ENCODE measurements at places on chromosomes 11 and 22.

DNA sequence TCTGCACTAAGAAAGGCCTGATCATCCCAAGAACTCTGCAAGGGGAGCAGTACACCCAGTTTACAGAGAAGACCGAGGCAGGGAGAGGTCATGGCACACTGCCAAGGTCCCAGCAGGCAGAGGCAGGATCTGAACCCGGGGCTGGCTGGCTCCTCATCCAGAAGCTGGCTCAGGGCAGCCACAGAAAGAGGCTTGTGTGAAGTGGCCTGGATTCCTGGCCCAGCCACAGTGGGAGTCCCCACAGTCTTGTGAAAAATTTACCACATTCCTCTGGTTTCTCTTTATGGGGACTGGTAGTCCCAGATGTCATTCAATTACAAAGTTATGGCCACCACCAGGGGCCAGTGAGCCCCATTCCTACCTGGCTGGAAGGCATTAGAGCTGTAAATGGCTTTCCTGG, 440.5 kb downstream of the MIAT start:
- DNase-seq, result no peak

- DNase-seq, result no peak
Measured at GRCh38 chr22:45678961-45679912, 7.6 kb downstream of the ATXN10 start.

DNA sequence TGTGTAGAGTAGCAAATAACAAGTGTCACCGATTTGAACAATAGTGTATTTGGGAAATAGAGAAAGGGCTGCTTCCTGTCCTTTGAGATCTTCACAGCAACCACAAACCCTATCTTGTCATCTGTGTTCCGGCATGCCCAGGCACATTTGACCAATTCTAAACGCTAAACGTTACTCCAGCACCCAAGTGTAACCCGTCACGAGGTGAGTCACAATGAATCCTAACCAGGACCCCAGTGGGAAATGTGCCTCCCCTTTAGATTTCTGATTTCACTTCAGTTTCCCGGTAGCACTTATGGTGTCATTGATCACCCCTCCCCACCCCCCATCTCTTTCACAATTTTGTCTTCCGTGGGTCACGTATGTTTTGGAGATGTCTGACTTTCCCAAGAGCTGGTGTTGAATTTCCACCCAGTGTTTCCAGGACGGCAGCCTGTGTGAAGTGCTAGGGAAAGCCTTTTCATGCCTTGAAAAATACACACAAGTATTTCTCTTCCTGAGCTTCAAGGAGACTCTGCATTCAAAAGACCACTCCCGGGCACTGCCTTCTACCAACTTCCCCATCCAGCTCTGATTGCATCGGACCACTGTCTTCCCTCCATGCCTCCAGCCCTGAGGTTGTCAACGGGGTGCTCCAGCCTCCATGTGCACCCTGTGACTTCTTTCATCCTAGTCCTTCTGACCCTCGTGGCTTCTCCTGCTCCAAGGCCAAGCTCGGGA, 10.5 kb upstream of the C11orf24 start:
- DNase-seq, result no peak

DNA sequence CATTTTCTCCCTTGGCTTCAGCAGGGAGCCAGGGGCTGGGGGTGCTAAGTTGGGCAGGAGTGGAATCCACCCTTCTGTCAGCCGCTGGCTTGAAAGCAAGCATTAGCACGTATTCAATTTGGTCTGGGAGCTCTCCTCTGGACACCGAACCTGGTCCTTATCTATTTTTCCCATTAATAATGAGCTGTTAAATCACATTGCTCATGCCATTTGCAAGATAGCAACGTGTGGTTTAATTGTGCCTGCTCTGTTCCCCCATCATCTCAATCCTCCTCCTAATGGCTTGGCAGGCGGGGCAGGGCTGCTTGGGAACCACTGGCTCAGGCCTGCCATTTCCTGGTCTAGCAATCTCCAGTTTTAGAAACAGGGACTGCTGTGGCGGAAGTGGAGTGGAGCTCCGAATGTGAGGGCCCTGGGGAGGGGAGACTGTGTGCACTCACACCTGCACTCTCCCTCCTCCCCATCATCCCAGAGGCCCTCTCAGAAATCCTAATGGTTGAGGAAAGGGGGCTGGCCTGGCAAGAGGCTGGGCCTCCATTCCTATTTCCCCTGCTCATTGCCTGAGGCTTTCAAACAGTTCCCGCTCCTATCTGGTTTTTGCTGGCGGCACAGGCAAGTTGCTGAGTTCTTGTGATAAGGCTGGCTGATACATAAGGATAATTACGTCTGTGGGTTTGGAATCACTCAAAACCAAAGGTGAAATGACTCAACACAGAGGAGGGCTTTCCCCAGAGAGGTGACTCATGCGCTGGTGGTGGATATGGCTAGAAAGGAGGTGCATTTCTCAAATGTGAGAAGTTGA, 201.2 kb upstream of the E2F8 start:
- DNase-seq, result no peak

GRCh38 chr22:35915477-35916013, 113.1 kb downstream of the RBFOX2 start:
- no peak for DNase-seq

DNA sequence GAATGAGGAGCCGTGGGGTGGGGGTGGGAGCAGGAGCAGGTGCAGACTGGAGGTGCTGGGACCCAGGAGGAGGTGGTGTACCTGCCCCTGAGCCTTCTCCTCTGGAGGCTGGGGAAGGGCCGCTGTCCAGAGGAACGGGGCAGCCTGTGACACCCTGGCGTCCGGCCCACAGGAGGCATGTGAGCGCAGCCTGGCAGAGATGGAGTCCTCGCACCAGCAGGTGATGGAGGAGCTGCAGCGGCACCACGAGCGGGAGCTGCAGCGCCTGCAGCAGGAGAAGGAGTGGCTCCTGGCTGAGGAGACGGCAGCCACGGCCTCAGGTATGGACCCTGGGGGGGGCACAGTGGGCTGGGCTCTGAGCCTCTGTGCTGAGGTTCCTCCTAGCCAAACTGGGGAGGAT, 42.2 kb upstream of the GCAT start:
- no peak for DNase-seq

GRCh38 chr22:26484360-26484706, 656 bp downstream of the SRRD start:
- DNase-seq, result no peak

- DNase-seq, result no peak
Measured at GRCh38 chr11:71931245-71931602, 2.4 kb downstream of the RNF121 start.

- no peak for DNase-seq
Measured at GRCh38 chr11:121711939-121712338, 259.2 kb upstream of the SORL1-AS1 start.

- no peak for DNase-seq
Measured at GRCh38 chr11:56188602-56189001, 12.2 kb downstream of the OR5J2 start.

- DNase-seq, result no peak
Measured at GRCh38 chr11:66901964-66902390, 45.1 kb downstream of the LRFN4 start.

GRCh38 chr22:50297510-50298265, 9.8 kb downstream of the PLXNB2 start:
- DNase-seq, result no peak

DNA sequence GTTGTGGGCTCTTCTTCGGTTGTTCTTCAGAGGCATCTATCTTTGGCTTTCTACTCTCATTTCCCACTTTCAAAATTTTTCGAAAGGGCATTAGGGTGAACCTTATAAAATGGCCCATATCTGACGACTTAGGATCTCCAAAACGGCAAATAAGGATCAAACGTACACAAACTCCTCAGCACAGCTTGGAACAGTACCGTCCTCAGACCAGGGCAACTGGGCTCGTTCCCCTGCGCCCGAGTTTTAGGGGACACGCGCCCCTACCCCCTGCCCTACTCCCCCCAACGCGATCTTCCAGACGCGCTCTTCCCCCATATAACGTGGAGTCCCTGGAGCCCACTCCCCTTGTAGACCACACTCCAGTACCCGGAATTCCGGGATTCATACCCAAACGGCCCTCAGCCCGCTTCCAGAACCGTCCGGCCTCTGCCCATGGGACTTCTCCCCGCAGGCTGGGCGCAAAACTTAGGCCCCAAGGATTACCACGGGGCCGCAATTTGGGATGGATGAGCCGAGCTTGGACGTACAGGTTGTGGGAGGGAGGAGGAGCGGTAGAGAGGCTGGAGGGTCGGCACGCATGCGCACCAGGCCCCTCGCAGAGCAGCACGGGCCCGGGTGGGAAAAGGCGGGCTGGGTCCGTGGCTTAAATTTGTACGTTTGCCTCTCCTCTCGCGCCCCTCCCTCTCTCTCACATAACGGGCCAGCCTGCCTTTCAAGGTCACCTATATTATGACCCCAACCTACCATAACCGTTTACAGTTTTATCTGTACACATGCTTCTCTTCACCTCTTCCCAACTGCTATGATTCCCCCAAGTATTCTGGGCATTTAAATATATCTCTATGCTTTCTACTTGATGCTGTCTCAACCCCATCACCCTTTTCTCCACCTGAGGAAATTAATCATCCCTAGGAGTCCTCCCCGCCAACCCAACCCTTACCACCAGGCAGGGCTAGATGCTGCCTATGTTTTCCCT, 3.4 kb downstream of the CCDC89 start:
- no peak for DNase-seq

DNA sequence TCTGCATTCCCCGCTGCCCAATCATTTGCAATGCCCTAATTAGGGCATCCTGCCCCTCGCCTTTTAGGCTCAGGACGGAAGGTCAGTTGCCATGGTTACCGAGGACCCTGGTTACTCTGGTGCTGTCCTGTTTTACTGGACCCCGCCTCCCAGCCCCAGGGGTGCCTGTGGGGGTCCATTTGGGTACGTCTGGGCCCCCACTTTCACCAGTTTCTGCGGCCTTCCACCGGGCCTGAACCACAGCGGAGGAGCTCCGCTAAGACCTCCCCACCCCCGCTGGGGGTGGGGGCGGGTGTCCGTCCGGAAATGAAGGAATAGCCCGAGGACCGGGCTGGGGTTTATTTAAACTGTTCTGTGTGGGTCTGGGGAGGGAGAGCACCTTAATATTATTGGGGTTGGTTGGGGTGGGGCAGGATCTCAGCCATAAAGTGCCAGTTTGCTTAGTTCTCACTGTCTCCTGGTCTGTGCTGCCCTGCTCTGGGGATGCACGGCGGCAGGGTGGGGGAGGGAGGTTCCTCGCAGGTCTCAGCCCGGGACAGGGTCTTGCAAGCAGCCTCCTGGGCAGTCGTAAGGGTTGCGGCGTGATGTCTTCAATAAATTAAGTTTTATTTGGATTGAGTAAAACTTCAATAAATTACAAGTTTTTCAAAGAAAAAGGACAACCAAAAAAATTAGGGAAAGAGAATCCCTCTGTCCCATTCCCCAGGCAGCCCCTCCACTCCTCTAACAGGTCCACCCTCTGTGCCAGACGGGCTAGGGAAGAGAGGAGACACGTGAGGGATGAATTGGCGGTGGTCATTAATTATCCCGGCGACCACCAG, 5.3 kb downstream of the PHOX2A start:
- DNase-seq, result no peak

DNA sequence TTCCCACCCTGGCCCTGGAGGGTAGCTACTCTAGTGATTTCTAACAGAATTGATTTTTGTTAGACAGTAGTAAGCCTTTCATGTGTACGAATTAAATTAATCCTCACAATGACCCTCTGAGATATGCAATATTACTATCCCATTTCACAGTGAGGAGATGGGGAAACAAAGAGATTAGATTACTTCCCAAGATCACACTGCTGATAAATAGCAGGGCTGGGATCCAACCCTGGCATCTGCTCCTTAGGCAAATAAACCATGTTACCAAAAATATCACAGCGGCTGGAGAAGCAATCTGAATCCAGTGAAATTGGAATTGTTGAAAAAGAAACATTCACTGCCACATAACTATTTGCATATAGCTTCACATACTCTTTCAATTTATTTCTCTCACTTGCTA, 12.8 kb upstream of the CAVIN3 start:
- no peak for DNase-seq
